ENCODE measurements at places on chromosomes 16 and 17. TPM values are rescaled to one million over a fixed set of nuclear protein-coding genes. Genes with fewer than 3 reads are reported as not detected.

G6PC1 gene
- total RNA-seq: not detected

HOXB2 gene
- total RNA-seq: 19.1 TPM

KIF18B gene
- 0.52 TPM for total RNA-seq

ADAP2 gene
- 2.6 TPM for total RNA-seq

JPH3 gene
- not detected for total RNA-seq

SLC52A1 gene
- total RNA-seq: 0.22 TPM

SALL1 gene
- not detected for total RNA-seq

ZNF385C gene
- total RNA-seq: not detected

RUNDC3A gene
- total RNA-seq: 0.27 TPM

Data from CD4-positive, CD25-positive, alpha-beta regulatory T cell (primary cell).